ENCODE measurements at places on chromosomes 2 and 18.

GRCh38 chr2:83536556-83536955 lies 922.5 kb downstream of the SUCLG1 start:
- DNase-seq = no peak

- DNase-seq = no peak
Measured at GRCh38 chr18:51011709-51012108, 18.3 kb upstream of the SMAD4 start.

- no peak for DNase-seq
Measured at GRCh38 chr2:164911832-164912231, 43.5 kb downstream of the SLC38A11 start.

DNA sequence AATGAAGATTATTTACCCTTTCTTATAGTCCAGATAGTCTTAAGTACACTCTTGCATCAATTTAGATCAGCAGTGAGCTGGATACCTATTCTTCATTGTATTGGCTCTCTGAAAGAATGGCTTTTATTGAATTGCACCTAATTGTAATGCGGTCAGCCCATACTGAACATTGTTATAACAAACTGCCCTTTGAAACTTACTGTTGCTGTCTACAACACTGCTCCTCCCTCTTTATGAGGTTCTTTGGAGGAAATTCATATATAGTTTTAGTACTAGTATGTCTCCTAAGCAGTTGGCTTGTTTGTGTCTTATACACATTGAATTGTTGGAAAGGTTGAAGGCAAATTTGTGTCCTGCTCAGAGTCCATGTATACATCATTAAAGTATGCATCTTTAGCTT lies 66.5 kb upstream of the UGP2 start:
- DNase-seq = no peak

DNA sequence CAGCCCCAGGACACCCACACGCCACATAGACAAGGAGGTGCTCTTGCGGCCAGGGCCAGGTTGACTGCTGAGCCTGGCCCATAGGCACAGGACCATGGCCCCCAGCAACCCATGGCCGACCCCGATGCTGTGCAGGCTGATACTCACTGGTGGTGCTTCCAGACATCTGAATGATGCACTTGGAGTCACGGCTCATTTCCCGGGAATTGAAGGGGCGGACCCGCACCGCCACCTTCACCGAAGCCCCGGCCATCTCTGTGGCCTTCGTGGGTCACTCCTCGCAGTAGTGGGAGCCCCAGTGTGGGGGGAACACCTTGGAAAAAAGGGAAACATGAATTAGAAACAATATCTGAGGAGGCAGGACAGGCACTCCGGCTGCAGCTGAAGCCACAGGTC lies 22.5 kb downstream of the KIF1A start:
- no peak for DNase-seq

- no peak for DNase-seq
Measured at GRCh38 chr18:75489493-75490190, 62.1 kb upstream of the SMIM21 start.

DNA sequence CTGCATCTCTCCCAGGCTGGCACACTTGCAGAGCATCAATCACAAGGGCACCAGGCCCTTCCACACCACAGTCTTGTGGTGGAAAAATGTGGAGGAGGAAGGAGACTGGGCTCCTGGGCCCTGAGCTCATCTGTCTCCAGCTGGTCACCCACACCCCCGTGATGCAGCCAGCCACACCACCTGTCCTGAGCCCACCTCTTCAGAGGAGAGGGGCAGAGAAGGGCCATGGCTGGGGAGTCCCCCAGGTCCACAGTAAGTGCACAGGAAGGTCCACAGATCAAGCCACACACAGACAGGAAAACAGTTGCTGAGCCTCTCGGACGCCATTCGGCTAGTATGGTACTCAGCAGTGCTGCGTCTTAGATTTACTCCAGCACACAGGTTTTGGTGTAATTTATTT lies 203.5 kb upstream of the SALL3 start:
- DNase-seq = no peak

GRCh38 chr2:26672112-26672817 lies 20.3 kb upstream of the KCNK3 start:
- no peak for DNase-seq

DNA sequence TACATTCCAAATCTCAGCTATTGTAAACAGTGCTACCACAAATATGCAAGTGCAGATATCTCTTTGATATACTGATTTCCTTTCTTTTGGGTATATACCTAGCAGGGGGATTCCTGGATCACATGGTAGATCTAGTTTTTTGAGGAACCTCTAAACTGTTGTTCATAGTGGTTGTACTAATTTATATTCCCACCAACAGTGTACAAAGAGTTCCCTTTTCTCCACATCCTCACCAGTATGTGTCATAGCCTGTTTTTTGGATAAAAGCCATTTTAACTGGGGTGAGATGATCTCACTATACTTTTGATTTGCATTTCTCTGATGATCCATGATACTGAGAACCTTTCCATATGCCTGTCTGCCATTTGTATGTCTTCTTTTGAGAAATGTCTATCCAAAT lies 6.3 kb upstream of the CCNT2 start:
- no peak for DNase-seq

DNA sequence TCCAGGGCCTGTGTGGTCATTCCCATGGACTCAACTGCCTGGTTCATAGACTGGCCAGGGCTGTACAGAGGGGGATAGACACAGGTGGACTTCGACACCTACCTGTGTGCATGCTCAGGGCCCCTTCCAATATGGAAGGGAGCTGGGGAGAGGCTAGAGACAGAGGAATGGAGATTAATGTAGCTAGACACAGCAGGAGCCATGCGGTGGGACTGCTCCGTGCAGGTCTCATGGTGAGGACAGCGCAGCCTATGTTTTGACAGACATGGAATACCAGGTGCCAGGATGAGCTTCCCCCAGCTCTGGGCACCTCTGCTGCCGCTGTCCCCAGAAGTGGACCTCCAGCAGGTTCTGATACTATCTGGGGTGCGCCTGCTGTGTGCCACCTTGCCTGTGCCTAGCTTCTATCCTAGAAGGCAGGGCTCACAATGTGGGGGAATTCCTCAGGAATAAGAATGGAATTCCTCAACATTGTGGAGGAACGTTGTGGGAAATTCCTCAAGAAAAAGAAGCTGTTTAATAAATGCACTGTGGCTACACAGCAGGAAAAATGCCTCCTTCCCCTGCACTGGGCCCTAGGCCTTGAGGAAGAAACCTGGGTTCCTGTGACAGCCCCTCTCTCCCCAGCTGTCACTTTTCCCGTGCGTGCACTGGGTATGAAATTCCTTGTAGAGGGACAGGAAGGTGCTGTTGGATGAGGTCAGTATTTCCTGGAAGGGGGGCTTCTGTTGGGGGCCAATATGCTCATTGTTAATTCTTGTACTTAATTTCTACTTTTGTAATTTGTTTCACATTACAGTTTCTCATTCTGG lies 7.3 kb downstream of the IL1R1 start:
- no peak for DNase-seq

DNA sequence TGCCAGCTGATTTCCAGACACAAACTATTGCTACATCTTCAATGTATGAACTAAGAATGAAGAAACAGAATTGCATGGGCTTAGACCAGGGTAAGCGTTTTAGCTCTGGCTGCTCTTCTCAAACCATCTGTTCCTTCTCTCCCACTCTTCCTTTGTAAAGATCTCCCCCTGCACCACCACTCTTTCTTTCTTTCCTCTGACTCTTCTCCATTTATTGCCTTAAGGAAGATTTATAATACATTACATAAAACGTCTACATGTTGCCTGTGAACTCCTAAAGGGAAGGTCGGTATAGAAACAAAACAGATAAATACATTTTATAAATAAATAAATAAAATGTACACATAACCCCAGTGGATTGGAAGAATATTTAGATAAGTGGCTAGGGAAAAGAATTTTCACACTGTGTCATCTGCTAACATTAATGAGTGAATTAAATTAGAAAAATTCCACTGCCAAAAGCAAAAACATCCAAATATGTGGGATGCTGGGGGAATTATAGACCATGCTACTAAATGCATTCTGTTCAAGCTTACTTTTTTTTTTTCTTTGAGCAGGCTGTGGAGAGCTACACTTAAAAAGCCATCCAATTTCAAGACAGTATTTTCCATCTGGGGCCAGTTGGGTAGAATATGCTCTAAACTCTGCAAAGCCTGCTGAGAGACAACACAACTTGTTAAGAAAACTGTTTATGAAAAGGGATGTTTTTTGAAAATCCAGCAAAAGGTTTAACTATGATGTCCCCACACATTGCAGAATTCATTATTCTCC lies 41.5 kb downstream of the NCKAP5 start:
- DNase-seq = no peak

- DNase-seq = no peak
Measured at GRCh38 chr2:178767094-178768060, 39.8 kb downstream of the TTN start.

DNA sequence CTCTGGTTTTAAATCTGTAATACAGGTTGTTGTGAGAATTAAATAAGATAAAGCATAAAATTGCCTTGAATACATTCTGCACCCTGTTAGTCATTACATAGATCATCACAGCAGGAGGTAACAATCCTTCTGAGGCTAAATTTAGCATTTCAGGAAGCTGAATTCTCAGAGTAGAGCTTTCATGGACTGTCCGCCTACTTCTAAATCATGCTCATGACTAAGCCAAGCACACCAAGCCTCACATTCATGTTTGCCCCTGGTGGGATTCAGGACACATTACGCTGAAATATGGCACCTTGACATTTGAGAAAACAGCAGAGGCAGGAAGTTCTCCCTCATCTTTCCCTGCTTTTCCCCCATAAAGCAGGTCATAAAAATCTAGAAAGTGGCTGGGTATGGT lies 16.6 kb upstream of the PIK3C3 start:
- no peak for DNase-seq

DNA sequence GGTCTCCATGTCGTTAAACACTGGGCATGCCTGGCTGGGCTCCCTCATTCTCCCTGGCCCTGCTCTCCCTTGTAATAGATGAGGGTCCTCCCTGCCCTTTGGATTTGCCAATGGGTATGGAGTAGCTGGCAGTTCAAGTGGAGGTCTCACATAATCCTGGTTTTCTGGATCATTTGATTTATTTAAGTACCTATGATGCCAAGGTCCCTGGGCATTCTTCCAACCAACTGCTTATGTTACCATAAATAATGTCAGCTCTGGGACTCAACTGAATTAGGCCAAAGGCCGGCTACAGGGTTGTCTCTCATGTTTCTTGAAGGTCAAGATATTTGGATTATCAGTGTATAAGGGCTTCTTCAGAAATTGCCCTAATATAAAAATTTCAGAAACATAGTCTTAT lies 104.9 kb upstream of the LYPD6 start:
- DNase-seq = no peak

DNA sequence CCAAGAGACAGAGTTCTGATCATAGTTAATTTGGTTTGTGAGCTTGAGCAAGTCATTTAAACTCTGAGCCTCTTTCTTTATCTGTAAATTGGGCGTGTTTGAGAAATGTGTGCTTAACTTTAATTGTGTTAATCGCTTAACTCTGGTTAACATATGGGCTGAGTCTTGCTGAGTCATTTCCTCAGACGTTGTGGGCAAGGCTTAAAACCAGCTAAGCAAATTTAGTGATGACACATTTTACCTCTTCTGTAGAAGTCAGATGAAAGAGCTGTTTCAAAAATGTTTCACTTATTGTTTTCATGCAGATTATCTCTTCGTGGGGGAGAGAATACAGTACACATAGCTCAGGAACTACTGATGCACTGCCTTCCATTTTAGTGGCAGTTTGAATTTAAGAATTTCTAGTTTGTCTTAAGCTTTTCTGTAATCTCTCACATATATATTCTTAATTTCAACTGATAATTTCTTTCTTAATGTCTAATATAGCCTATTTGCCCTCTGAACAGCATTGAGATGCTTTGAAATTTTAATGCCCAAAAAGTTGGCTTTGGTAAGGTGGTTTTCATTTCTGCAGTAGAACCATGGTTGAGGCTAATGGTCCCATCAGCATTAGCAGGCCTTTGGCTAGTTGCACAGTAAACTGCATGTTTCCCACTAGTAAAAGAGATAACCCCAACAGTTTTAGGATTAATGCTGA lies 34.9 kb downstream of the RAB10 start:
- DNase-seq = peak; percentile 10

- no peak for DNase-seq
Measured at GRCh38 chr2:157825885-157826284, 50.2 kb downstream of the ACVR1 start.

- no peak for DNase-seq
Measured at GRCh38 chr2:18585526-18585925, 3.8 kb downstream of the NT5C1B start.

DNA sequence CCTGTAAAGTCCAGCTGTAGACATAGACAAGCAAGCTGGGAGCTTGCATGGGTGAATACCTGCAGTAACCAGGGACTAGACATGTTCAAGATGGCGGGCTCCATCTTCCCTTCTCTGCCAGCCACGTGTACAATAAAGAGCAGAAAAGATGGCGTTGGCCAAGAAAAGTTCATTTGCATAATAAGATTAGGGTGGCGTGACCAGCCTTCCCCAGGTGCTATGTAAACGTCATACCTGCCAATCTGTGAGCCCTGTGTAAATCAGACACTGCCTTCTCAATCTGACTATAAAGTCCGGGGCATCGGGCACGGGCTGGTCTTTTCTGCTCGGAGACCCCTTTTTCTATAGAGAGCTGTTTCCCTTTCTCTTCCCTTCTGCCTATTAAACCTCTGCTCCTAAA lies 101.6 kb upstream of the XPO1 start:
- no peak for DNase-seq

- DNase-seq = no peak
Measured at GRCh38 chr2:222108497-222108896, 190.3 kb downstream of the PAX3 start.

All from activated T-helper 1 cell treated with Interleukin-2 at 50 U/mL for 16 hours (primary cell).